HS-5 (cell line): ENCODE measurements at places on chromosomes 16 and 17.

- no peak for DNase-seq
These were observed 32.1 kb downstream of the CDK5RAP3 start for GRCh38 chr17:48002916-48003416.

GRCh38 chr17:7613769-7614424 is 800 bp downstream of the FXR2 start:
- no peak for DNase-seq

DNA sequence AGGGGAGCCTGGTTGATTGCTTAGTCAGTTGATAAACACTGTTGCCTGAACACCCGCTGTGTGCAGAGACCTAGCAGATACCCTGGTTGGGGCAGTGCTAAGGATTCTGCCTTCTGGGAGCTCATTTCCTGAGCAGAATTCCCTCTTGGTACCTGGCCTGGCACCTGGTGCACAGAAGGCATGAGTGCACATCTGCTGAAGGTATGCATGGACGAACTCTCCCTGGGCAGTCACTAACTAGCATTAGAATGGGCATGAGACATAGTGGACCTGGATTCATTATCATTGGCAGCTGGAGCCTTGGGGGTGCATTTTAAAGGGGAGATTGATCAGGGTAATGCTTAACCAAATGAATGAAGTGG is 13.1 kb downstream of the ADCY7 start:
- DNase-seq: no peak

- DNase-seq: no peak
These were observed 112.5 kb downstream of the HAPSTR1 start for GRCh38 chr16:9203956-9204355.

DNA sequence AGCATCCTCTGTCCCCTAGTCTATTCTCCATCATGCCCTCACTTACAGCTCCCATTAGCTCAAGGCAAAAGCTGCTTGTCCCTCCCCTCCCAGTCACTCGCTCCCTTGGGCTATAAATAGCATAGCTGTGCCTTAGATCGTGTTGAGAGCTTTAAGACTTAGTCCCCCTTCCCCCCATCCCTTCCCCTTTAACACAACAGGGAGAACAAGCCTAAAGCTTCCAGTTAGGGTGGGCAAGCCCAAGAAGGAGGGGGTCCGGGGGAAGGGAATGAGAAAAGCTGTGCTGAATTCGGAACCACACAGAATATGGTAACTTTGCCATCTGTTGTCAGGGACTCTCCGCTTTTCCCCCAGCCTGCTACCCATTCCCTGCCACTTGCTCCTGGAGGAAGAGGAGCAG is 4.9 kb upstream of the HIGD1B start:
- no peak for DNase-seq

GRCh38 chr17:41010441-41010840 is 1.5 kb upstream of the KRTAP3-1 start:
- DNase-seq: no peak

- no peak for DNase-seq
These were observed 7.1 kb downstream of the NTN1 start for GRCh38 chr17:9028202-9028987.

- no peak for DNase-seq
These were observed 54.3 kb upstream of the WSB1 start for GRCh38 chr17:27239584-27239983.

- DNase-seq: no peak
These were observed 11.6 kb downstream of the CBFA2T3 start for GRCh38 chr16:88965411-88965810.

- no peak for DNase-seq
These were observed 22.7 kb downstream of the RPH3AL start for GRCh38 chr17:329784-330420.

GRCh38 chr16:49930841-49931240 is 74.9 kb upstream of the ZNF423 start:
- no peak for DNase-seq

DNA sequence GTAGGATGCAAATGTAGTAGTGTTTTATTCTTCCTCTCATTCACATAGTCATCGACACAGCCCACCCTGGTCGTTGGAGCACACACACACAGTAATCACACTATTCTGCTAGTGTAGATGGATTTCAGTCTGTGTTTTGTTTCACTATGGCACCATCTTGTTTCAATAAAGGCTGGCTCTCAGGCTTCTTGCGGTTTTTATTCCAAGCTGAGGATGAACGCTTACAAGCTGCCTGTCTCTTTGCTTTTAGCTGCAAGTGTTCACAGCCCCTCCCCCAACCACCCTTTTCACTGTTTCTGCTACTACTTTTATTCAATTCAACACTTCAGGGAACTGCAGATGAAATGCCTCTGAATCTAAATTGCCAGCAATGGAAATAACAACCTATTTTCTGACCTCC is 140.9 kb upstream of the PMFBP1 start:
- DNase-seq: no peak

DNA sequence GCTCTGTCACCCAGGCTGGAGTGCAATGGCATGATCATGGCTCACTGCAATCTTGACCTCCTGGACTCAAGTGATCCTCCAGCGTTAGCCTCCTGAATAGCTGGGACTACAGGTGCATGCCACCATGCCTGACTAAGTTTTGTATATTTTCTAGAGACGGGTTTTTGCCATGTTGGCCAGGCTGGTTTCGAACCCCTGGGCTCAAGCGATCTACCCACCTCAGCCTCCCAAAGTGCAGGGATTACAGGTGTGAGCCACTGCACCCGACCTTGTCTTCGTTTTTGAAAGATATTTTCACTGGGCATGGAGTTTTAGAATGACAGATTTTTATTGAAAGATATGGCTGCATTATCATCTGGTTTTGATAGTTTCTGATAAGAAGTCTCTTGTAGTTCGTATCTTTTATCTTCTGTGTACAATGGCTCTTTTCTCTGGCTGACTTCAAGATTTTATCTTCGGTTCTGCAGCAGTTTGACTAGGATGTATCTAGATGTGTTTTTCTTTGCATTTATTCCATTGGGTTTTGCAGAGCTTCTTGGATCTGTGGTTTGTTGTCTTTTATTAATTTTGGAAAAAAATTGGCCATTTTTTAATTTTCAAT is 14.6 kb downstream of the ADGRG5 start:
- no peak for DNase-seq

- DNase-seq: no peak
These were observed 2.5 kb upstream of the CCL17 start for GRCh38 chr16:57401943-57402640.

DNA sequence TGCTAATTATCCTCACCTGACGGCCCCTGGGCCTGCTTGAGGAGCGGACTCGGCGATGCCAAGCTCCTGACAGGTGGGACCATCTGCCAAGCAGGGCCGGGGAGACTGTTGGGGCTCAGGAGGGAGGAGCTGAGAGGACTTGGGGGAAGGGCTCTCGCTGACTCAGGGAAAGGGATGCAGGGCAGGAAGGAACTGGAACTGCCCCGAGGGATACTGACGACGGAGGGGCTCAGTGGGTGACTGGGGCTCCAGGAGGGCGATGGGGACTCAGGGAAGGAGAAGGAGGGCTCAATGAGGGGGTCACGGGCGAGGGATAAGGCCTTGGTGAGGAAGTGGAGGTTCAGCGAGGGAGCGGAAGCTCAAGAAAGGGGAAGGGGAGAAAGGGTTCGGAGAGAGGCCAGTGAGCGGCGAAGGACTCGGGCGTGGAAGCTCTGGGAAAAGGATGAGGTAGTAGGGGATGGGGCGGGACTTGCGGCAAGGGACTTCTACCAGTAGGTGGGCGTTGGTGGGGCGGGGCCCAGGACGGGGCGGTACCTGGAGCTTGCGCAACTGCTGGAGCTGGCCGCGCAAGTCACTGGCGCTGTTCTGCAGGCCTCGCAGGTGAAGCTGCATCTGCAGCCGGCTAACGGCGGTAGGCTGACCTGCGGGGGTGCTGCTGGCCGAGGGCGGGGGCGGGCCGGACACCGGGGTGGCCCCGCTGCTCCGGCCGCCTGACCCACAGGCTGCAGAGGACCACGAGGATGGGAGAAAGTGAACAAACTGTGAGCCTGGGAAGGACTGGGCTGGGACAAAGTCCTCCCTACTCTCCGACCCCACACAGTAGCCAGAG is 46.5 kb downstream of the SRCIN1 start:
- DNase-seq: no peak

- DNase-seq: no peak
These were observed 20.1 kb upstream of the MLYCD start for GRCh38 chr16:83878838-83879237.

DNA sequence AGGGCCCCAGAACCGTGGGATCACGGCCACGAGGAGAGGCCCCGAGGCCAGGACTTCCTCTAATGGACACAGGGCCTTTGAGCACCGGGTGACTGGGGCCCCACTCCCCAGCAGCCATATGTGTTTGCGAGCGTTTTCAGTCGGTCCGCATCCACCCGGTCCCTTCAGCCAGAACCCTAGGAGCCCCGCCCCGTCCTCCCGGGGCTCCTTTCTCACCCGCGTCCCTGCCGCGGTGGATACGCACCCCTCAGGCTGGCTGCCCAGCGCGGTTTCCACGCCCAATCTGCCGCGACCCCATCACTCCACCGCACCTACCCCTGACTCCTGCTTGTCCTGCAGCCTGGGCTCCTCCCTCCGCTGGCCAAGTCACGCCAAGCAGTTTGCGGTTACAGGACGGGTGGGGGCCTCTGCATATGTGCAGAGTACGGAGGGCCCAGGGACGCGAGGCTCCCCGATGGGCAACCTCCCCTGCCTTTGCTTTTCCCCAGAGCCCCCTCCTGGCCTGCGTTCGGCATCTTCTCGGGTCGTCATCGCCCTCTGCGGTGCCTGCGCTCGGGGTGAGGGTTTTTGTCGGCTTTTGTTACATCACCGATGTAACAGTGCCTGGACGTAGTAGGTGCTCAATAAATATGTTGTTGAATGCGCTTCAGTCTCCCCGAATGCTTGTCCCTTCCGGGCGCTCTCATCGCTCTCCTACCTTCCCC is 1.0 kb upstream of the TTYH2 start:
- no peak for DNase-seq

GRCh38 chr16:47475786-47476185 is 14.7 kb downstream of the PHKB start:
- DNase-seq: no peak

DNA sequence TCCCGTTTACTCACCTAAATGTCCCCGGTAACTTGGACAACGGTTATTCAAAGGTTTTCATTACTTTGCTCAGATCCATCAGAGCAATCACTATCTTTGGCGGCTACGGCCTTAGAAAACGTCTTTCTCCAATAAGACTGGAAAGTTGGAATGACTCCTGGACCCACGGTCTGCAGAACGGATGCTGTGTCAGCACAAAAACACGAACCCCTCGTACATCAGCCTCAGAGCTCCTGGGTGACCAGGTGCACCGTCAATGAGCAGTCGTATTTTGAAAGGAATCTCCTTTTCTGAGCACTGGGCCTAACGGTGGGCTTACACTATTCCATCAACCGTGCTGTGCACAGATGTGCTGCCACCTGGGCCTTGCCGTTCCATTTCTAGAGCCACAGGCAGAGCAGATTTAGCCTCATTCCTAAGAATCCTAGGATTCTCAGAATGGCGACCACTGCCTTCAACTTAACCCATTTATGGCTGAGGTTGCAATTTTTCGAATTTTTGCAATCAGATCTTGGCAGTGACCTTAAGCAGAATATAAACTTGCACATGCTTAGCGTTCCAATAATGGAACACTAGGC is 110.8 kb upstream of the ZNF750 start:
- no peak for DNase-seq

DNA sequence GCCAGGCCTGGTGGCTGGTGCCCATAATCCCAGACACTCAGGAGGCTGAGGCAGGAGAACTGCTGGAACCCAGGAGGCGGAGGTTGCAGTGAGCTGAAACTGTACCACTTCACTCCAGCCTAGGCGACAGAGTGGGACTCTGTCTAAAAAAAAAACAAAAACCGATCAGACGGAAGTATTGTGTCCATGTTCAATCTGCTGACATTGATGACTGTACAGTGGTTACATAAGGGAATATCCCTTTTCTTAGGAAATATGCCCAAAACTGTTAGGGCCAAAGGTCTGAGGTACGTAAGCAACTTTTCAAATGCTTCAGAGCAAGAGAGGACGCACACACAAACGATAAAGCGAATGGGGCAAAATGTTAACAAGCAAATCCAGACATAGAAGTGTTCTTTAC is 69.8 kb upstream of the DNAH17 start:
- DNase-seq: no peak

GRCh38 chr17:17364338-17364667 is 61.1 kb downstream of the NT5M start:
- DNase-seq: no peak

- DNase-seq: no peak
These were observed 9.4 kb downstream of the C16orf89 start for GRCh38 chr16:5056352-5056751.

DNA sequence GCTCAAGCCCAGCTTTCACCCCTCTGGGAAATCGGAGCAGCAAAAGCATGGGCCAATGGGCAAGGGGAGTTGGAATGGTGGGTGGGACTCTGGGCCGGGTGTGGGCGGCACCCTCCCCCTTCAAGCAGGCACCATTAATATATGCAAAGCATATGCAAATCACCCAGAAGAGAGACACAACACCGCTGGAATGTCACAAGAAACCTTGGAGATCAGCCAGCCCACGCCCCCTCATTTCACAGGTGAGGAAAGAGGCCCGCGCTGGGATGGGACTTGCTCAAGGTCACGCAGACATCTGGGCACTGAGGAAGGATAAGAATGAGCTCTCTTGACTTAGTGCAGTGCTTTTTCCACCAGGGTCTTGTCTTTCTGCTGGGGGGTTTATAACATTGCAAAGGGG is 4.8 kb downstream of the SRCIN1 start:
- DNase-seq: no peak

GRCh38 chr17:15652960-15653359 is 31.2 kb downstream of the TRIM16 start:
- DNase-seq: no peak
